CMK (cell line): ENCODE measurements at places on chromosomes 6 and 20.

- DNase-seq: no peak
Measured at GRCh38 chr6:52518279-52518945, 58.4 kb downstream of the TRAM2 start.

- no peak for DNase-seq
Measured at GRCh38 chr20:43576108-43576507, 14.6 kb upstream of the IFT52 start.

- no peak for DNase-seq
Measured at GRCh38 chr20:47125758-47126591, 230.5 kb downstream of the ZMYND8 start.

DNA sequence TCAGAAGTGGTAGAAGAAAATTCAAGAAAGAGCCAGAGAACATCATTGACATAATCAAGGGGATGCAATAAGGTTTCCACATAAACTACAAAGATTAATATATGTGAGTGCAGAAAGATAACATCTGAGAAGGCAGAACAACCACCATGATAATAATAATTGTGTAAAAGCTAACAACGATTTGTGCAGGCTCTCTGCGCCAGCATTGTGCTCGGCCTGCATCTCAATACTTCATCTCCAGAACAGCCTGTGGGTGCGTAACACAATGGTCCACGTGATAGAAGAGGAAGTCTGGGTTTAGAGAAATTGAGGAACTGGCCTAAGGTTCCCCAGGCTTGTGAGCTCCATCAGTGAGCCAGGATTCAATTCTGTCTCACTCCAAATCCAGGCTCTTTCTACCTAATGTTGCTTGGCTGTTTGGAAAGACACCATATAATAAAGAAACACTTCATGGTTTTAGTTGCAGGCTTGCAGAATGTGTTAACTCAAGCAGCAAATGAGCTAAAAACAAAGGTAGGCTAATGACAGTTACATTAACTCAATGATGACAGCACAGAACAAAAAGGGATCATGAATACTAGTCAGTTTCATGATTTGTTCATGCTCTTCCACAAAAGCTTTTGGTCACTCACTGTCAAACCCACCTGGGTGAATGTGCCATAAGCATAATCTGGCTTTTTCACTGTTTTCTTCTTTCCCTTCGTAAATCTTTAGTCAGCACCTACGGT is 71.2 kb downstream of the LY86 start:
- no peak for DNase-seq

GRCh38 chr6:140777780-140778179 is 1354.9 kb upstream of the GJE1 start:
- no peak for DNase-seq

- DNase-seq: no peak
Measured at GRCh38 chr6:122817358-122817757, 28.3 kb downstream of the SMPDL3A start.

- DNase-seq: no peak
Measured at GRCh38 chr6:137339929-137340559, 120.9 kb upstream of the IFNGR1 start.

- DNase-seq: no peak
Measured at GRCh38 chr6:7270320-7271204, 42.4 kb downstream of the SSR1 start.

- no peak for DNase-seq
Measured at GRCh38 chr6:138891255-138891986, 95.5 kb downstream of the ECT2L start.

- no peak for DNase-seq
Measured at GRCh38 chr20:25049261-25050060, 8.5 kb downstream of the ACSS1 start.

DNA sequence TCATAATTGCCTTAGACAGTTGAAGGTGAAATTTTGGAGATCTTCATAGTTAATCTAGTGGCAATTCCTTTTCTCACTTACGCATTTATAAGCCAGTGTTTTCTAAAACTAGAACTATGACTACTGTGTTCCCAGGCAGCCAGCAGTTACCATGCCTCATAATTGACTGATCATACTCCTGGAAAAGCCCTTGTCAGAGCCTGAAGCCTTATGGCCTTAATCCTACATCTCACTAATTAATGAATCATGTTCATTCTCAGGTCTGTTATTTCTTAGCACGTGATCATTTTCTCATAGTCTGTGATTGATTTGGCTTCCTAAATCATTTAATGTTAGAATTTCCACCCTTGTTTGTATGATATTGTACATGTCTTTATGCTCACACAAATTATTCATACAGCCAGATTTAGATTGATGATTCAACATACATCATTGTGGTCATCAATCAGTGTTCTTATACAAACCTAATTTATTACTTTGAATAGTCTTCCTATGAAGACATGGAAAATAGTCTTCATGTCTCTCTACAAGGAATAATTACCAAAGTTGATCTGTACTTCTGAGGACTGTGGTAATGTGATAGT is 132.6 kb upstream of the ASCC3 start:
- no peak for DNase-seq

- DNase-seq: no peak
Measured at GRCh38 chr6:116309657-116310056, 29.9 kb upstream of the TSPYL1 start.

GRCh38 chr6:92124200-92124651 is 1295.1 kb downstream of the EPHA7 start:
- DNase-seq: no peak

DNA sequence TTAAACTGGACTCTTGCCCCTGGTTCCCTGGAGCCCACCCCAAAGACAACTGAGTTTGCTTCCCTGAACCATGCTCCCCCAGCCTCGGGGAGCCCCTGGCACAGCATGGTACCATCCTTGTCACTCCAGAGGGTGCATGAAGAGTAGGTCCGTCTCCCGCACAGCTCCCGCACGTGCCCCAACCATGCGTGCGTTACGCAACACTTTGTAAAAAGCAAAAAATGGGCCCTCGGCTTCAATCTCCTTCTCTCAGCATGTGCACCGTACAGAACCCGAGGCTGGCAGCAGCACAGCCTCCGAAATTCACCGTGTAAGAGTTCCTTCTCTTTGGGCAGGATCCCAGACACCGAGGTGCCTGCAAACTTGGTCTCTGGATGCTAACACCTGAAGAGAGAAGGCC is 5.6 kb downstream of the PMEPA1 start:
- DNase-seq: no peak

DNA sequence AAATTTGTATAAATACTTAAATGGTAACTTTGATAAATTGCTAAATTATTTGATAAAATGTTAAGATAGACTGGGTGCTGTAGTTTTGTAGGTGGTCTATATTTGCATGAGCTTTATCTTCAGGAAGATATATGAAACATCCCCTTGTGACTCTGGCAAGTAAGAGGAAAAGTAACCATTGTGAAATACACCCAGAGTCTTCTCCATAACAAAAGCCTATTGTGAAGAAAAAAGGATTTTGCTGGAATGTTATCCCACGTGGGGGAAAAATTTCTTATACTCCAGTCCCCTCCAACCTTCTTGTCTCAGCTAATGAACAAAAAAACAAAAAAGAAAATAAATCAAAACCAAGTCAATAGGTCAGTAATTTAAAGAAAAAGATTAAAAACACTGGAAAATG is 600.7 kb downstream of the HDGFL1 start:
- no peak for DNase-seq

- no peak for DNase-seq
Measured at GRCh38 chr20:21214431-21214830, 88.5 kb downstream of the KIZ start.
